NT2/D1 (cell line): ENCODE measurements at places on chromosomes 5 and 9.

DNA sequence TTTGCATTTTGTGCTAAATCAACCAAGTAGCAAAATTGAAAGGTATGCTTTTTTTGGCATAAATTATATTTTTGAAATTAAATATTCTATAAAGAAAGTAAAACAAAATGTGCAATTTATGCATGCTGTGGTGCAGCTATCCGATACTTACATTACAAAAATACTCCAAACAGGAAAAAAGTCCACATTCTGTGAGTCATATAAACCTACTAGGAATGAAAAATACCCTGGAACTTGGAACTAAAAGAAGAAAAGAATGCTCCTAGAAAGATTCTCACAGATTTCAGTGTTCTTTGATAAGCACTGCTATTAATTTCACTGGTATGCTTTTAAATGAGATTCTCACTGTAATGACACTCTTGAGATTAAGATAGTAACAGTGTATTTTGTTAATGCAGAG lies 92.6 kb downstream of the OSMR start:
- no peak for DNase-seq

- DNase-seq = no peak
These were observed 184.0 kb downstream of the PBX3 start for GRCh38 chr9:125931211-125931610.

GRCh38 chr5:121660142-121660541 lies 191.5 kb upstream of the FTMT start:
- DNase-seq = no peak

DNA sequence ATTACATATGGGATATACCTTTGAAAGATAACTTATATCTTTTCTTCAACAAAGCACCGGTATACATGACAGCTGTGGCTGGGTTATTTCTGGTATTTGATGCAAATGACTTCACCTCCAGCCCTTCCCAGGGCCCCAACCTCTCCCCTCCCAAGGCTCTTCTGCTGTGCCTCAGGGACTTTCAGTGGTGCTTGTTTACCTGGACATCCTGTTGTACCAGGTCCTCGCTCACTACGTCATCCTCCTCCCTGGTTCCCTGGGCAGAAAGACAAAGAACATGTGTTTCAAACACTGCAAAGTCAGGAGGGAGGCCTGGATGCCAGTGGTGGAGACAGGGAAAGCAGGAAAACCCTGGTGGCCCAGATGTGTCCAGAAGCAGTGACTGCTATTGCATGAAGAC lies 23.4 kb downstream of the ANXA6 start:
- no peak for DNase-seq

DNA sequence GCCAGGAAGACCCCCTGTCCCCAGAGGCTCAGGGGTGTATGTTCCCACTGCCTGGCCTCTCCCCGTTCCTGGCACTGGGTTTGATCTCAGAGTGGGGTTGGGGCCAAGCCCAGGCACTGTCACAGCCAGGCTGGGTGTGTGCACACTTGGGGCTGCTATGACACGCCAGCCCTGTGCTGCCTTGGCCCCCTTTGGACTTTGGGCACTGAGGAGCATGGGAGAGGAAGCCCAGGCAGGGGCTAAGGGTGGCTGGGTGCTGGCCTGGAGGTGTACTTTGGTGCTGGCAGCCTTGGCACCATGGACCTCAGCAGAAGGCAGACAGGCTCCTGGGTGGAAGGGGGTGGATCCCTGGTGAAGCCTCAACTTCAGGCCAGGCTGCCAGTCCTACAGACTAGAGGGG lies 223.6 kb upstream of the ISL1 start:
- DNase-seq = no peak

DNA sequence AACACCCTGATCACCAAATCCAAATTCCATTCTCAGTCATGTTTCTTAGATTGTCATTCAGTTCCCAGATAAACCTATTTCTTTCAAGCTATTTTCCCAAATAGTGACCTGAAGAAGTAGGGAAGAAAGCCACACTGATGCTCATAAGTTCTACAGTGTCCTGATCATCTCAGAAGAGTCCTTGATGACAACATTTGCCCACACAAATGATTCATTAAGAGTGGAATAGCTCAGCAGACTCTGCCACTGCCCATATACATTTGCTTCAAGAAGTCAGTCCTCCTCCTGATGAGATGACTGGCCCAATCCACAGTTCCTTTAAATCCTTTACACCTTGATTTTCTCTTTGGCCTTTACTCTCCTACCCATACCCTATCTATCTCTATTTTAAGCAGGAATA lies 283.7 kb upstream of the NR4A3 start:
- no peak for DNase-seq

- peak; percentile 94 for DNase-seq
These were observed at the start of gene SEMA6A for GRCh38 chr5:116574367-116575325. SEMA6A (minus strand) TSS chr5:116574823; CDS start chr5:116504944, 69,879 bp downstream.

DNA sequence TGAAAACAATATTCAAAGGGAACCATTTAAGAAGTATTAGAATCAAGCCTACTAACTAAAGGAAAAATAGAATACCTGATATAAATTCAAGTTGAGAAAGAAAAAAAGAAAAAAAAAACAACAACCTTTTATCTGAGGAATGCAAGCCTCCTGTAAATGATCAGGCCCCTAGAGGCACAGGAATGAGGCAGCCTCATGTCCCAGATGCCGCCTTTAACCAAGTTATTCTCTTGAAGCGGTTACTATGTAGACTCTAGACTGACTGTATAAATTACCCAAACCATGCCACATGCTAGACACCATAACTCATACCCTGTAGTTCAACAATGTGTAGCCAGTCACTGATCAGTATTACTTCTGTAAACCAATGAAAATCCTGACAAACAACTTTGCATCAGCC lies 929.6 kb downstream of the TAF11L14 start:
- DNase-seq = no peak

GRCh38 chr9:136899196-136899595 lies 12.9 kb downstream of the TRAF2 start:
- DNase-seq = no peak

- no peak for DNase-seq
These were observed 122.3 kb upstream of the RAI14 start for GRCh38 chr5:34533582-34534522.

DNA sequence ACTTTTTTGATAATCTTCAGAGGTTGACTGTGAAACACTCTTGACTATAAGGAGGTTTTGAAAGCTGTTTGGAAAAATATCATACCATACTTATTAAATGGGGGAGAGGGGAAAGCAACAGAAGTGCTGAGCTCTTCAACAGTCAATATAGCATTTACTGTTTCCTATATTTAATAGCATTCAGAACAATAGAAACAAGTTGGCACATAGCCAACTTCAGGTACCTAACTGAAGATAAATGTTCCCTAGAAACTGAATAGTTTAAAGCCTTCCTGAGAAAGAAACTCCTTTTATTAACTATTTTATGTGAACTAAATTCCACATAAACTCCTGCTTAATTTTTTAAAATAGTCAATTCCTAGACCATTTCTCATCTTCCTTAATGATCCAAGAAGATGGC lies 26.3 kb downstream of the SLC31A1 start:
- DNase-seq = no peak

GRCh38 chr5:139389701-139390638 lies at the start of gene MZB1:
MZB1 (minus strand) TSS chr5:139389913; CDS start chr5:139389856, 57 bp downstream.
- no peak for DNase-seq

DNA sequence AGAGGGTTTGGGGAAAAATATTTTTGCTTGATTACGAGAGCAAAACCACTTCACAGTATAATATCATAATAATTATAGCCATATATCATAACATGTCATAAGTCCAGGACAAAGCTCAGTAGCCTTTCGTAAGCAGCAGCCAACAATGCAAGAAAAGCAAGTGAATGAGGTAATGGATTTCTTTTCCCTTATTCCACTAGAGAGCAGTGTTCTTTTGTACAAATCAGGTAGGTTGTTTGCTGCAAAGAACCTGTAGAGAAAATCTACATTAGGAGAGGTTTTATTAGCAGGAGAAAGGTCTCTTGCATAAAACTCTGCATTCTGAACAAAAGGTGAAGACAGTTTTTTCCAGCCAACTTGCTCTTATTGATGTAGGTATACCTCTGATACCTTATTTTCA lies 1033.4 kb downstream of the TLE4 start:
- peak; percentile 11 for DNase-seq

DNA sequence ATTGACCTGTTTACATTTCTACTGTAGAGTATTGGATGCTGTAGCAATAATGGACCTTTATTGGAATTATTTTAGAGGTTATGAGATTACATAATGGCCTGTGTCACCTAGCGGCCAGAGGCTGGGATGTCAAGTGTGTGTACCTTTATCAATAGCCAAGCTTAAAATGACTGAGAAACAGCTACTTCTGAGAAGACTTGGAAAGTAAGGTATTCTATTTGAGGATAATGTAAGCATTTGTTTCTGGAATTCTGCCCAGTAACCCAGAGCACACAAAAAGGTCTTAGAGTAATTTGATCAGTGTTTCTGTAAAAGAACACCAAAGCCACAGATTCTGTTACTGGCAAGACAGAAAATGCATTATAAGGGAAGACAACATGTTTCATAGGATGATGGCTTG lies 116.8 kb downstream of the MACIR start:
- no peak for DNase-seq

DNA sequence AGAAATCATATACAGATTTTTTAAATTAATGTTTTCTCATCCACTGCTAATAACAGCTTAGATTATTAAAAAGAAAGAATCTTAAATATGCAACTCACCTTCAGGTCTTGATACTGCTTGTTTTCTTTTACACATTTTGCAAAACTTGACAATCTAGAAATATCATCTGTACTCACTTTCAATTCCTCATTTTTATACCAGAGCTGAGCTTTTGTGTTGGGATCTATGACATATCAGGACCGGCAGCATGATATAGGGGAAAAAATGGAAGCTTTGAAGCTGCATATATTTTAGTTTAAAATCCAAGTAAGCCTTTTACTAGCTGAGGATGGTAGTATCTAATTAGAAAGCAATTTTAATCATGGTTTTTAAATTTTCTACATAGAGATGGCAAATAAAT lies 75.7 kb upstream of the SMARCA2 start:
- DNase-seq = no peak

DNA sequence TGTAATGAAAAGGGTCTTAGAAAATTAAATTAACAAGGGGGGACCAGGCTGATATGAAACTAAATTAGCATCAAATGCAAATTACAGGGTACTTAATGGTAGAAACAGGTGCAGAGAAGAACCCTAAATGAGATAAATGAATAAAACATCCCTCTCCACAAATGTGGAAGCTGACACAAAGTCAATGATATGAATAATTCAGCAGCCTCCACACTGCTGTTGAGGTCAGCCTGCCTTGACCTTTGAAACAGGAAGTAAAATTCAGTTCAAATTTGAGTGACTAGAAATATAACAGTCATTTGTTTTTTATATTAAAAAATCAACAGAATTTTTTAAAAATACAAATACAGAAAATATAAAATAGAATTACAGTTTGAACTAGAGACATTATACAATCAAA lies 40.0 kb downstream of the EBF1 start:
- no peak for DNase-seq

DNA sequence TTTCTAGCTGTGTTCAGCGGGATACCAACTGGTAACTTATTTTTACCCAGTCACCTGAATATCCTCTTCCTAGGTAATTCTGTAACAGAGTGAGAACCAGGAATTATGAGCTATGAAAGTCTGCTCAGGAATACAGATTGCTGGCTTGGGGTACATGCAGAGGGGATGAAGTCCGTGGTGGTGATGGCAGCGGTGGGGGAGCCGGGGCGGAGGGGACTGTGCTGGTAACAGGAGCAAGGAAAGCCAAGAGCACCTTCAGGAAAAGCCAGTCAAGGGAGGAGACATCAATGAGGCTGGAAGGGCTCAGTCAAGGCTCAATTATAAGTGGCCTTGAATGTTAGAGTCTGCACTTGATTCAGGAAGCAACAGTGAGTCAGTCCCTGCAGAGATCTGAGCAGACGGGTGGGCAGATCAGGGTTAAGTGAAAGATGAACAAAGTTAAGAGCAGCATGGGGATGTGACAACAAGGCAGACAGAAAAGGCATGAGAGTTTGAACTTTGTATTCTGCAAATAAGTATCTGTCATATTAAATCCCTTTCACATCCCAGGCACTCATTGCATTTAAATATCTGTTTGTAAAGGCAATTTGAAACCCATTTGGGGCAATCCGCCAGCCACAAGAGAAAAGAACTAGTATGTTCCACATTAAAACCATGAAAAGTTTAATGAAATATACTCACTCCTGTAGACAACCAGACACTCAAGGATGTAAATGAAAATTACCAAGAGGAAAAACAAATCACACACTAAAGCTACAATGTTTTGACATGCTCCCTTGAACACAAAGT lies 101.2 kb downstream of the TTC39B start:
- no peak for DNase-seq

- DNase-seq = no peak
These were observed 121.2 kb downstream of the SAXO1 start for GRCh38 chr9:18911714-18912342.

DNA sequence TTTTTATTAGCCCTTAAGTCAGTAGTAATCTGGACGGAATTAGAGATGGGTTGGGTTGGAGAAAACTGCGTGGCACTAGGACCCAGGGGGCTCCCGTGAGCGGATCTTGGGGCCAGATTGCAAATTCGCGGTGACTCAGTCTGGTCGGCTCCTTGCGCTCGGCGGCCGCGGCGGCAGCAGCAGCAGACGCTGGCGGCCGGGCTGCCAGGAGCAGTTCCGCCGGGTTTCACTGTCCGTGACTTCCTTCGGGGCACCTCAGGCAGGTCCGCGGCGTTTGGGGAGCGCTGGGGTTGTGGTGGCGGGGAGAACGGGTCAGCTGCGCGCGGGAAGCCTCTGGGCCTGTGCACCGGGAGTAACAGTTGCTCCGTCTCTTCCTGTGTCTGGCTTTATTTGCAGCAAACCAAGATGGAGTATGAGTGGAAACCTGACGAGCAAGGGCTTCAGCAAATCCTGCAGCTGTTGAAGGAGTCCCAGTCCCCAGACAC lies 31.6 kb downstream of the TNPO1 start:
- DNase-seq = peak; percentile 70

DNA sequence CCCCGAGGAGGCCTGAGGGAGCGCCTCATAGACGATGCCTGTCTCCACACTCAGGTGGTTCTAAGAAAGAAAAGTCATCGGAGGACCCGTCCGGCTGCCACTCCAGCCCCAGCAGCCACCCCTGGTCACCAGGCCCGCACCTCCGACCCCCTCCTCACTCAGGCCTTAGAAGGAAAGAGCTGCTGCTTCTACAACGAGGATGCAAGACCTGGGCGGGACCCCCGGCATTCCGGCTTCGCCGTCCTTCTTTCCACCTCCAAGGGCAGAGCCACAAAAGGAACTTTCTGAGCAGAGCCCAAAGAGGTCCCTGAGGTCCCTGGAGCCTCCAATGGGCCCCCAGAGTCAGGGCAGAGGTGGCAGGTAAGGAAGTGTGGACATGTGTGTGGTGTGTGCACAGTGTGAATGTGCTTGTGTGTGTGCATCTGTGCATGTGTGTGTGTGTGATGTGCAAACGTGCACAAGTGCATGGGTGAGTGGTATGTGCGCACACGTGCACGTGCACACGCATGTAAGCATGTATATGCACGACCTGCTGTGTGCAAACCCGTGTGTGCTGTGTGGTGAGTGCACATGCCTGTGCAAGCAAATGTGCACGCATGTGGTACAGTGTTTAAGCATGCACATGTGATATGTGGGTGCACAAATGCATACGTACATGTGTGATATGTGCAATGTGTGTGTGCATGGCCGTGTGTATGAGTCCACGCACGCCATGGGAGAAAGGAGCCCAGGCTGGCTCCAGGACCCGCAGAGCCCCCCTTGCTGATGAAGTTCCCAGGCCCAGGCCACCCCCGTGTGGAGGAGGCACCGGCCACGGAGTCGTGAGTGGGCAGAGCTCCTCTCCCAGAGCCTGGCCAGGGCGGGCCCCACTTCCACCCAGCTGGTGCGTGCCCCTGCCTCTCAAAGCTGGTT lies 27.7 kb upstream of the TMEM250 start:
- DNase-seq = no peak

- no peak for DNase-seq
These were observed 27.6 kb downstream of the ACTL7A start for GRCh38 chr9:108889649-108890067.

GRCh38 chr9:130143279-130143893 lies 28.8 kb upstream of the NCS1 start:
- no peak for DNase-seq
